ENCODE measurements at places on chromosomes 7 and 10. TPM values are rescaled to one million over a fixed set of nuclear protein-coding genes. Genes with fewer than 3 reads are reported as not detected.

- H3K27me3 ChIP-seq = no peaks in the 10 kb centered on the region
- peak overlapping the region; percentile 85 for H3K27ac ChIP-seq
- H3K4me1 ChIP-seq = no peaks in the 10 kb centered on the region
- H3K36me3 ChIP-seq = no peaks in the 10 kb centered on the region
- peak overlapping the region; percentile 44 for H3K4me3 ChIP-seq
These were observed 13.8 kb downstream of the MXI1 start for GRCh38 chr10:110221044-110221720.

DNA sequence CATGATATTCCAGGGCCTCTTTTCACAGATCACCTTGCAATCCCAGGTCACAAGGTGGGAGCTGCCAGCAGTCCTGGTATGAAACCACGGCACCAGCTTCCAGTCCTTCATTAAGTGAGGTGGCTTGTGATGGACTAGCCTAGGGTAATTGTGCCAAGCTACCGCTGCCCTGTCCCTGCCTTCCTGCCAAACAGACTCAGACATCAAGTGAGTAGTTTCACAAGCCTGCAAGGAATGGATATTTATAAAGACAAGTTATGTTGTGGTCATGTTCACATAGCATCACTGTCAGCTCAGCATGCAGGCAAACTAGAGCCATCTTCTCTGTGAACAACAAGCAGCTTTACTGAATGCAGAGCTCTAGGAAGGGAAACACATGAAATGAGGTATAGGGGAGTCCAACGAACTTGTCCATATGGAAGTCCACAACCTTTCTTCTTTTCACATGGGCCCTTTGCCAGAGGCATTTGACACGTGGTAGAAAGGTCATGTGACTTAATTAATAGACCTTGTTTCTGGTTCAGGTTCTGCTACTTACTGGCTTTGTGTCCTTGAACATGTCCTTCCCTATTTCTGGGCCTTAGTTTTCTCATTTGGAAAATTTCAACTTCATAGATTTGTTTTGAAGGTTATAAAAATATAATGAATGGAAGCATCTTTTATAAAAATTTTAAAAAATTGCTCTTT is 1061.2 kb downstream of the KCNMA1 start:
- no peak for DNase-seq
- H3K36me3 ChIP-seq = no peaks in the 10 kb centered on the region
- H3K27ac ChIP-seq = peak overlapping the region; percentile 79
- no peaks in the 10 kb centered on the region for H3K4me1 ChIP-seq
- H3K4me3 ChIP-seq = no peak overlapping the region
- H3K27me3 ChIP-seq = no peaks in the 10 kb centered on the region

DNA sequence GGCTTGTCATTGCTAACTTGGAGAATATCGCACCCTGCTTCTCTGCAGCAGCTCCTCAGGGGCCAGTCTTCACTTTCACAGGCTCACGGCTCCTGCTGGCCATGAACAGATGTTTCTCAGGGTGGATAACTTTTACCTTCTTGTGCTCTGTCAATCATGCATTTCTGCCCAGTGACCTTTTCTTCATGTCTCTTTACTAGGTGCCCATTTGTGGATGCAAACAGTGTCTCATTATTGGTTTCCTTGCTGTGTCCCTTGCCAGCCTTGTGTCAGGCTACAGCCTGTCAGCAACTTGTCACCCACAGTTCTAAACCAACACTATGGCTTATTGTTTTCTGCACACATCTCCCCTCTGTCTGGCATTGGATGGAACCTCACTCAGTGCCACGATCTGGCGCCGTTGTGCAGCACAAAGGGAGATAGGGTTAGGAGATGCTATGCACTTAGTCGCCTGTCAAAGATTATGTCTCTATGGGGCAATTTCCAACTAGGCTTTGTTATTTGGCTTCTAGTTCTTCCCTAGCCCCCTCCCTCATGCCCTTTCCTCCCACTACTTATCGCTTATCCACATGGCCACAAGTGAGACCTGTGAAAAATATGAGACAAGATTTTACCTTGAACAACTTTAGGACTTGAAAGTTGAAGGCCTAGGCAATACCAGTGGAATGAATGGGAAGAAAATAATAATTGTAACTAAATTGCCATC is 45.7 kb upstream of the NXPH1 start:
- no peak overlapping the region for H3K4me3 ChIP-seq
- no peak overlapping the region for H3K27ac ChIP-seq
- H3K4me1 ChIP-seq = peaks cover 8% of the 10 kb centered on the region
- no peak for DNase-seq
- H3K36me3 ChIP-seq = no peaks in the 10 kb centered on the region

The NPFFR1 gene
- 0.47 TPM for total RNA-seq

The RGR gene
- total RNA-seq = not detected

The CLRN3 gene
- not detected for total RNA-seq

DNA sequence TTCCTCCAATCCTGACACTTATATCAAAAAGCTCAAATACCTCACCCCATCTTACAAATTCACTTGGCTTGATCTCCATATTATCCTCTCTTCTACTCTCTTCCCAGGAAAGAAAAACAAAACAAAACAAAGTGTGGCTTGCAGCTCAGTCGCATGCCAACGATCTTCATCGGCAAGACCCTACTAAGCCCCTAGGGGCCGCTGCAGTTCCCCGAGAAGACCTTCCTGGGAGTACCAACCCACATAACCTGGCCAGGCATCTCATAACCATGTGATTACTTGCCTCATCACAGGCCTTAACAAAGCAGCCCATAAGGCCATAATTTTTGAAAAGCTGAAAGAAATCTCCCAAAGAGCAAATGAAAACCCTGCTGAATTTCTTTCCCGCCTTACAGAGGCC is 103.7 kb downstream of the ZNF92 start:
- H3K27me3 ChIP-seq = no peaks in the 10 kb centered on the region
- H3K4me3 ChIP-seq = no peak overlapping the region
- no peaks in the 10 kb centered on the region for H3K36me3 ChIP-seq
- no peak overlapping the region for H3K27ac ChIP-seq
- DNase-seq = no peak
- H3K4me1 ChIP-seq = no peaks in the 10 kb centered on the region

DNA sequence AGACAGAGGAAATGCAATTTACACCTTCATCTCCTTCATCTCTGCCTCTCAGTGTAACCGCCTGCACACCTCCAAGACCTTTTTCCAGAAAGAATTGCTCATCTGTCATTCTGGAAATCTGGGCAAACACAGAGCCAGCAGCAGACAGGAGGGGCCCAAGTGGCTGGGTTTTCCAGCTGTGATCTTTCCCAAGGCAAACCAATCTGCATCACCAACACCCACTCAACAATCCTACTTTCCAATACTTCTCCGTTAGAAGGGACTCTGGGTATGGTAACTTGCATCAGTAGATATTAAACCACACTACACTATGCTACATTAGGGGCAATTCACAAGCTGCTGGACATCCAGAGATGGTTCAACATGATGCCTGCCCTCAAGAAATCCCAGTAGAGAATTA is 781.8 kb upstream of the AUTS2 start:
- H3K36me3 ChIP-seq = no peaks in the 10 kb centered on the region
- no peak for DNase-seq
- no peaks in the 10 kb centered on the region for H3K27me3 ChIP-seq
- H3K27ac ChIP-seq = no peak overlapping the region
- H3K4me3 ChIP-seq = no peak overlapping the region

DNA sequence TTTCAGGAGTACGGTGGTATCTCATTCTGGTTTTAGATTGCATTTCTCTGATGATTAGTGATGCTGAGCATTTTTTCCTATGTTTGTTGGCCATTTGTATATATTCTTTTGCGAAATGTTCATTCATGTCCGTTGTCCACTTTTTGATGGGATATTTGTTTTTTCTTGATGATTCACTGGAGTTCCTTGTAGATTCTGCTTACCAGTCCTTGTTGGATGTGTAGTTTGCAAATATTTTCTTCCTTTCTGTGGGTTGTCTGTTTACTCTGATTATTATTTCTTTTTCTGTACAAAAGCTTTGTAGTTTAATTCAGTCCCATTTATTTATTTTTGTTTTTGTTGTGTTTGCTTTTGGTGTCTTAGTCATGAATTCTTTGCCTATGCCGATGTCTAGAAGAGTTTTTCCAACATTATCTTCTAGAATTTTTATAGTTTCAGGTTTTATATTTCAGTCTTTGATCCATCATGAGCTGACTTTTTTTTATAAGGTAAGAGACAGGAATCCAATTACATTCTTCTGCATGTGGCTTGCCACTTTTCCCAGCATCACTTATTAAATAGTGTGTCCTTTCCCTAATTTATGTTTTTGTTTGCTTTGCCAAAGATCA is 320.5 kb downstream of the MAGI2 start:
- no peaks in the 10 kb centered on the region for H3K4me1 ChIP-seq
- DNase-seq = no peak

The C7orf33 gene
- not detected for total RNA-seq

GRCh38 chr7:43869867-43870240 is 537 bp upstream of the MRPS24 start:
- no peak for DNase-seq
- H3K4me3 ChIP-seq = peak overlapping the region; percentile 93
- H3K36me3 ChIP-seq = peaks cover 11% of the 10 kb centered on the region
- peak overlapping the region; percentile 90 for H3K27ac ChIP-seq

The BTBD16 gene
- total RNA-seq = not detected

- H3K27ac ChIP-seq = no peak overlapping the region
- no peak for DNase-seq
- H3K4me1 ChIP-seq = no peaks in the 10 kb centered on the region
- H3K27me3 ChIP-seq = no peaks in the 10 kb centered on the region
- no peak overlapping the region for H3K4me3 ChIP-seq
- H3K36me3 ChIP-seq = peaks cover 58% of the 10 kb centered on the region
These were observed 11.8 kb downstream of the DNAJB12 start for GRCh38 chr10:72342911-72343310.

The TBXAS1 gene
- total RNA-seq = 15.3 TPM

DNA sequence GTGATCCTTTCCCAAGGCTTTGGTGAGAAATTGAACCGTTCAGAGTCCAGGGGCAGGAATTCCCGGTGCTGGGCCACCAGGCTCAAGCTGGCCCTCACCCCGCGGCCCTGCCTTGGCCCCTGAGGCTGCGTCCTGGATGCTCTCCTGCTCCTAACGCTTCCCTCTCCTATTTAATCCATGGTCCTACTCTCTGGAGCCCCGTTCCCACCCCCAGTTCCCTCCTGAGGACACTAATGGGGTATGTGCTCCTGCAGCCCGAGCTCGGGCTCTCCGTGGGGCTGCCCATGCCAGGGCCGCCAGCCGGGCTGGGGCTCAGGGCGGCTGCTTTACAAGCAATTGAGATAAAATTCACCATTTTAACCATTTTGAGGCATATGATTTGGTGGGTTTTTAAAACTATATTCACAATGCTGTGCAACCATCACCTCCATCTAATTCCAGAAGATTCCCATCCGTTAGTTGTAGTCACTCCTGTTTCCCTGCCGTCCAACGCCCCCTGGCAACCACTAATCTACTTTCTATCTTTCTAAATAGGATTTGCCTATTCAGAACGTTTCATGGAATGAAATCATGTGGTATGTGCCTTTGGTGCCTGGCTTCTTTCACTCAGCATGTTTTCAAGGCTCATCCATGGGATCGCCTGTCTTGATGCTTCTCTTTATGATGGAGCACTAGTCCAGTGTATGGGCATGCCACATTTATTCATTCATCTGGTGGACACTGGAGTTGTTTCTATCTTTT is 33.0 kb downstream of the ADAMTS14 start:
- no peak for DNase-seq
- no peaks in the 10 kb centered on the region for H3K4me1 ChIP-seq
- H3K27me3 ChIP-seq = no peaks in the 10 kb centered on the region
- no peaks in the 10 kb centered on the region for H3K36me3 ChIP-seq
- H3K4me3 ChIP-seq = no peak overlapping the region

- no peaks in the 10 kb centered on the region for H3K36me3 ChIP-seq
- H3K27me3 ChIP-seq = no peaks in the 10 kb centered on the region
- no peaks in the 10 kb centered on the region for H3K4me1 ChIP-seq
- DNase-seq = no peak
- no peak overlapping the region for H3K4me3 ChIP-seq
These were observed 77.9 kb downstream of the GLI3 start for GRCh38 chr7:42159130-42159529.

Data from right atrium auricular region (tissue), 2 donors.